Lower lobe of right lung (tissue), 2 donors: ENCODE measurements at places on chromosomes 2 and 18. TPM values are rescaled to one million over a fixed set of nuclear protein-coding genes. Genes with fewer than 3 reads are reported as not detected.

DNA sequence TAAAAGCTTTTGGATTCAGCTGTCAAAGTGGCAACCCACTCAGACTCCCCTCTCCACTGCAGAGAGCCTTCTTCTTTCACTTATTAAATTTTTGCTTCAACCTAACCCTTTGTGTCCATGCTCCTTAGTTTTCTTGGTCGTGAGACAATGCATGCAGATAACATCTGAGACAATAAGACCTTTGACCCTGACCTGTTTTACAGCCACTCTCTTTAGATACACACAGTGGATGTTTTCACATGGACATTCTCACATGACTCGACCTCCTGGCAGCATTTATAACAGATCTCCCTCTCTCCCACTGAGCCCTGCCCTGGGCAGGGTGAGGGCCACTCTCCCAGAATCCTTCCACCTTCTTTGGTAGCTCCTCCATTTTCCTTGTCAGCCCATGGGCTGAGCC, 30.4 kb upstream of the IL36G start:
- H3K36me3 ChIP-seq, result no peaks in the 10 kb centered on the region
- H3K4me3 ChIP-seq, result no peak overlapping the region
- H3K27me3 ChIP-seq, result no peaks in the 10 kb centered on the region

Gene SUCLG1
- total RNA-seq, result 58.9 TPM

GRCh38 chr2:99512181-99512591, 22.4 kb upstream of the REV1 start:
- H3K27ac ChIP-seq, result no peak overlapping the region
- no peak for DNase-seq
- H3K4me3 ChIP-seq, result no peak overlapping the region
- H3K36me3 ChIP-seq, result no peaks in the 10 kb centered on the region
- no peaks in the 10 kb centered on the region for H3K27me3 ChIP-seq

DNA sequence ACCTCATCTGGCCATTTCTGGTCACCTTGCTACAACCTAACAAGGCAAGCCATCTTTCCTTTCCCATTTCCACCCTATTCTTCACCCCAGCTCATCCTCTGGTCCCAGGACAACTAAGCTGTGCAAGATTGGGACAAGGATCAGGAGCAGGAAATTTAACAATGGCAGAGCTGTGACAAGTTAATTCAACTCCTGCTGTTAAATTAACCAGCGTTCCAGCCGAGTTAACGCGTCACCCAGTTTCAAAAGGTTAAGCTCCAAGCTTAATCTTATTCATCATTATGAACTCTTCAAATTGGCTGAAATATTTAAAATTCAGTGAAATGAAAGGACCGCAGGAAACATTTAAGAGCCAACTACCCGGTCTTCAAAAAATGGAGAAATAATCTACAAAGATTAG, 231.9 kb downstream of the GRB14 start:
- no peaks in the 10 kb centered on the region for H3K36me3 ChIP-seq
- no peak overlapping the region for H3K4me3 ChIP-seq
- H3K27ac ChIP-seq, result no peak overlapping the region
- H3K4me1 ChIP-seq, result no peaks in the 10 kb centered on the region
- no peaks in the 10 kb centered on the region for H3K27me3 ChIP-seq

GRCh38 chr2:7774481-7774880, 857.3 kb downstream of the RNF144A start:
- H3K36me3 ChIP-seq, result no peaks in the 10 kb centered on the region
- H3K4me3 ChIP-seq, result no peak overlapping the region
- no peak for DNase-seq
- no peaks in the 10 kb centered on the region for H3K27me3 ChIP-seq
- H3K27ac ChIP-seq, result no peak overlapping the region

DNA sequence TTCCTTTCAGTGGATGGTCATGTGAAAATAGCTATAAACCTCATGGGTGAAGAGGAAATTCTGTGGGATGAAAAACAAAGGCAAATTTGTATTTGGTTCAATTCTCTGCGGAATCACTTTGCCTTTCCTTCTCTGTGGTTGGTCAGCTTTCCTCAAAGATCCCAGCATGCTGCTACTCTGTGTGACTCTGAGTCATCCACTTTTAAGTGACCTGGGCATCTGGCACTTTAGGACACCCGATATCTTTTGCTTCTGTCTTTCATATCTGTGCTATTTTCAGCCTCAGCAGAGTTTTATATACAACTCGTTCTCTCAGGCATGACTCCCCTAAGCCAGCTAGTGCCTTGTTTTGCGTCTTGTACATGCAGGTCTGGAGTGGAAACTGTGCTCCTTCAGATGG, 217.0 kb upstream of the PIEZO2 start:
- no peaks in the 10 kb centered on the region for H3K36me3 ChIP-seq
- no peaks in the 10 kb centered on the region for H3K4me1 ChIP-seq
- H3K4me3 ChIP-seq, result no peak overlapping the region
- H3K27ac ChIP-seq, result no peak overlapping the region

GRCh38 chr2:240604291-240604938, 17.9 kb downstream of the CAPN10 start:
- no peak overlapping the region for H3K4me3 ChIP-seq
- H3K4me1 ChIP-seq, result peaks cover 10% of the 10 kb centered on the region

DNA sequence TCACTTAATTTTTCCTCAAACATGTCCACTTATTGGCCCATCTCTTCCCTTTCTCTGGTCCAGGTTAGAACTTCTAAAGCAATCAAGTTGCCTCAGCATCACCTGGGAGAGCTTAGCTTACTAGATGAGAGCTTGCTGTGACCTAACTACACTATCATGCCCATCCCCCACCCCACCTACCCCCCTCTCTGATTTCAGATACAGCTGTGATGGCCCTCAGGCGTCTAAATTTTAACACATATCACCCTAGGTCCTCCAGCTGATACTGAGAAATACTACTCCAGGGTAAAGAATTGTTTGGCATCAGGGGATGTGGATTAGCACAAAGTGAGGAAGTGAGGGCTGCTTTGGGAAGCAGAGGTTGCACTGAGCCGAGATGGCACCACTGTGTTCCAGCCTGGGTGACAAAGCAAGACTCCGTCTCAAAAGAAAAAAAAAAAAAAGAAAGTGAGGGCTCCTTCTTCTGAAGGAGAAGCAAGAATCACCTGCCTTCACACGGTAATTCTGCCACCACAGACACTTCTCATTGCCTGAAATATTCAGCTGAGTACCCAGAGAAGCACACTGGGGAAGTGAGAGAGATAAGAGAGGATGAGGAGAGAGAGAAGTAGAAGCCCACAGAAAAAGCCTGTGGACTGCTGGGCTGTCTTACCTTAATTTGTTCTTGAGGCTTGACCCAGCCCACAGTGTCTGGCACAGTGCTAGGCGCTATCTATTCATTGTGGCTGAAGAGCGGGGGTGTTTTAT, 263.4 kb downstream of the ASXL3 start:
- H3K27me3 ChIP-seq, result no peaks in the 10 kb centered on the region
- H3K4me3 ChIP-seq, result no peak overlapping the region
- DNase-seq, result no peak
- no peak overlapping the region for H3K27ac ChIP-seq
- no peaks in the 10 kb centered on the region for H3K36me3 ChIP-seq

- no peak overlapping the region for H3K4me3 ChIP-seq
- no peaks in the 10 kb centered on the region for H3K27me3 ChIP-seq
- no peak for DNase-seq
- peaks cover 17% of the 10 kb centered on the region for H3K4me1 ChIP-seq
- H3K36me3 ChIP-seq, result no peaks in the 10 kb centered on the region
Observed at GRCh38 chr2:235028646-235029045, 76.8 kb downstream of the SH3BP4 start.

DNA sequence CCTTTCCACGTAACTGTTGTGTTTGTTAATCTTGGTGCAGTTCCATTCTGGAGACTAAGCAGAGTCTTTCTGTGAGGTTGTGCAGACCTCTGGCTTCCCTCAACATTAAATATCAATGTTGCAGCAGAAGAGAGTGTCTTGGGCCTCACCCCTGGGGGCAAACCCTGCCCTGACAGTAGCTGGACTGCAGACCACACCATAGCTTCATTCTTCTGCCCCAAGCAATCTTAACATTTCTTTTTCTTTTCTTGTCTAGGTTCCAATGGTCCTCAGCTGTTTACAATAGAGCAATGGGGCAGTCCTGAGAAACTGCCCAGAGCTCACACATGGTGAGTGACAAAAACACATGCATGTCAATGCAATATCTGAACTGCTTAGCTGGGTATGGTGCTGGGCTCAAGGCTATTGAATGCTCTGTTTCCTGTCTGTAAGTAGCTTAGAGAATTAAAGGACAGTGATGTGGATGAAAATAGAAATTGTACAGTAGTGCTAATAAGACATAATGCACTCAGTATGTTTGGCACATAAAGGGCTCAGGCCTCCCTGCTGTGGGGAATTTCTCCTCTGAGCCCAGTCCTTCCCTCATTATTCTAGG, 237.6 kb downstream of the ALPK2 start:
- DNase-seq, result no peak
- no peaks in the 10 kb centered on the region for H3K27me3 ChIP-seq
- H3K4me1 ChIP-seq, result no peaks in the 10 kb centered on the region

Gene RUFY4
- not detected for total RNA-seq

GRCh38 chr2:68987021-68987503, 12.6 kb downstream of the GKN1 start:
- H3K27ac ChIP-seq, result no peak overlapping the region
- no peaks in the 10 kb centered on the region for H3K27me3 ChIP-seq
- no peak for DNase-seq
- no peaks in the 10 kb centered on the region for H3K4me1 ChIP-seq
- no peaks in the 10 kb centered on the region for H3K36me3 ChIP-seq

DNA sequence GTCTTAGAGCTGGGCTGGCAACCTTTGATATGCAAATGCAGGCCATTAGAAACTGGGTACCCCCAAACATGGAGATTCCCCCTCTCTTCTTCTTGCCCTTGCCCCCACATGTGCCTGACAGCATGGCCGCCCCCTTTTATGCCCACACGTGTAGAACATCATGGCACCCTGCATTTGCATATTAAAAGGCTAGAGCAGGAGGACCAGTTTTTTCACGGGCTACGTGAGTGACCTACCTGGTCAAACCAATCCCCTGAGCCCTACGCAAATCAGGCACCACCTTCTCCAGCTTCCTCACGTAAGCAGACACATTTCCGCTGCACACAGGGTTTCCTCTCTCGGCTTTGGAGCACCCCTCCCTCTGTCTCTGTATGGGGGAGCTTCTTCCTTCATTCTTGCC, 110.9 kb upstream of the COPS8 start:
- H3K36me3 ChIP-seq, result no peaks in the 10 kb centered on the region
- no peak overlapping the region for H3K4me3 ChIP-seq
- no peak overlapping the region for H3K27ac ChIP-seq

- no peaks in the 10 kb centered on the region for H3K36me3 ChIP-seq
- no peaks in the 10 kb centered on the region for H3K27me3 ChIP-seq
- DNase-seq, result no peak
- peaks cover 7% of the 10 kb centered on the region for H3K4me1 ChIP-seq
Observed at GRCh38 chr2:55425431-55425831, 5.8 kb upstream of the CCDC88A start.

Gene ACMSD
- total RNA-seq, result not detected

DNA sequence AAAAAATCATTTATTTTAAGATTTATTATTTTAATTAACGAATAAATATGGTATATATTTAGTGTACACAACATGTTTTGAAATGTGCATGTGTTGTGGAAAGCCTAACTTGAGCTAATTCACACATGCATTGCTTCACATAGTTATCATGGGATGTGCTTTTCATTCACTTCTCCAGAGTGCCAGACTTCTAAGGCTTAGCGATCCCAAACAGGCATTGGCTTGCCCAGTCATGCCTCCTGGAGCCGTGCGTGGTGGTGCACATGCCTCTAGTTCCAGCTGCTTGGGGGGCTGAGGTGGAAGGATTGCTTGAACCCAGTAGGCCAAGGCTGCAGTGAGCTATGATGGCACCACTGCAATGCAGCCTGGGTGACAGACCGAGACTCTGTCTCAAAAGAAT, 40.5 kb downstream of the ARHGEF4 start:
- DNase-seq, result no peak
- H3K27me3 ChIP-seq, result peaks cover 10% of the 10 kb centered on the region
- H3K4me1 ChIP-seq, result no peaks in the 10 kb centered on the region
- no peak overlapping the region for H3K27ac ChIP-seq

GRCh38 chr18:23967321-23968089, 47.0 kb upstream of the TTC39C start:
- H3K27ac ChIP-seq, result no peak overlapping the region
- H3K36me3 ChIP-seq, result no peaks in the 10 kb centered on the region
- peaks cover 15% of the 10 kb centered on the region for H3K4me1 ChIP-seq
- DNase-seq, result no peak

DNA sequence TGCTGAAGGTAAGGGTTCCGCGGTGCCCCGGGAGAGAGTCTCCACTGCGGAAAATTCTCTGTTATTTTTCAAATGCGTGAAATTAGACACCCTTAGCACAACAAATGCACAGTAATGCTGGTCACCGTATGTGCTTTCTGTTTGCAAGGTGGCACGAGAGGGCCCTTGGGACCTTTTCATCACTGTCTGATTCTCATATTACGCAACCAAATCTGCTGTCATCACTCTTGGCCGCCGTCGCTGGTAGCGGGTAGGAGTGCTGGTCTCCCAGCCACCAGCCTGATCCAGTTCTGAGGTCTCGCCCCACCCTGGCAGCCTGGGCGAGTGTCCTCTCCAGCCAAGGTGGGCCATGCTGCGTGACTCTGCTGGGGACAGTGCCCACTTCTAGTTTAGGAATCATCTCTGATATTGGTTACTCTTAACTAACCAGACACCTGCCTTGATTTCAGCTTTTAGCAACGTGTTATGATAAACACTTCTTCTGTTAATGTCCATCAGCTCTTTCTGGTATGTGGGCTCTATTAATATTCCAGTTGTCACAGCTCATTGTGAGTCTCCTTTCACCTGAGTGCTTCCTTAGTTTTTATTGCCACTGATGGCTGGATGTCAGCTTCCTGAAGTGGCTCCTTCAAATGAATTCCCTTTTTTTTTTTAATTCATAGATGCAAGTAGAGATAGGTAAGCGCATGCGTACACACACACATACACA, 199.4 kb downstream of the GBX2 start:
- H3K27ac ChIP-seq, result no peak overlapping the region
- H3K4me1 ChIP-seq, result no peaks in the 10 kb centered on the region
- no peak overlapping the region for H3K4me3 ChIP-seq
- DNase-seq, result no peak
- no peaks in the 10 kb centered on the region for H3K27me3 ChIP-seq

Gene HNMT
- total RNA-seq, result 99.3 TPM

GRCh38 chr2:111117598-111118480, 2.9 kb upstream of the BCL2L11 start:
- no peaks in the 10 kb centered on the region for H3K36me3 ChIP-seq
- no peak overlapping the region for H3K27ac ChIP-seq
- peak; percentile 51 for DNase-seq
- peak overlapping the region; percentile 88 for H3K4me3 ChIP-seq
- peaks cover 44% of the 10 kb centered on the region for H3K27me3 ChIP-seq

DNA sequence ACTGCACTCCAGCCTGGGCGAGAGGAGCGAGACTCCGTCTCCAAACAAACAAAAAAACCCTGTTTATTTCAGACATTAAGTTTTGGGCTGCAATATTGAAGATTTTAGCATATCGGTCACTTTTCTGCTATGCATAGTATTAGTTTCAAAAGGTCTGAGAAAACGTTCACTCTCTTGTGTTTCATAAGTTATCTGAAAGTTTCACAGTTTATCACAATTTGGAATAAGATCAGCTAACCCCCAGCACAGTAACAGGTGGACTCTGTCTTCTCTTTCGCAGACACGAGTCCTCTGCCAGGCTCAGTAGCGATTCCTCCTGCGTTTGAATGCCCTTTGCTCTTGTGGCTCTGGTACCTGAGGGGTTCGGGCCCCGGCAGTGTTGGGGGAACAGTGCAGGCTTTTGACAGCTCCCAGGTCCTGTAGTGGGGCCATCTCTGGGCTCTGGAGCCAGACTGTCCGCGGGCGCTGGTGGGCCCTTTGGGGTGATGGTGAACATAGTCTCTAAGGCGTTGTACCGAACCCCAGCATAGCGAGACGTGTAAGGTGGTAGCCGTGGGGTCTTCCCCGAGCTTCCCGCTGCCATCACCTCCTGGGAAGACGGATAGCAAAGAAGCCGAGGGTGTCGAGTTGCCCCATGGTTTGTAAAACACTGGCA, 20.4 kb downstream of the NFATC1 start:
- H3K27ac ChIP-seq, result no peak overlapping the region
- H3K36me3 ChIP-seq, result peaks cover 29% of the 10 kb centered on the region
- H3K27me3 ChIP-seq, result no peaks in the 10 kb centered on the region
- DNase-seq, result no peak
